ENCODE measurements at places on chromosomes 1 and 21.

DNA sequence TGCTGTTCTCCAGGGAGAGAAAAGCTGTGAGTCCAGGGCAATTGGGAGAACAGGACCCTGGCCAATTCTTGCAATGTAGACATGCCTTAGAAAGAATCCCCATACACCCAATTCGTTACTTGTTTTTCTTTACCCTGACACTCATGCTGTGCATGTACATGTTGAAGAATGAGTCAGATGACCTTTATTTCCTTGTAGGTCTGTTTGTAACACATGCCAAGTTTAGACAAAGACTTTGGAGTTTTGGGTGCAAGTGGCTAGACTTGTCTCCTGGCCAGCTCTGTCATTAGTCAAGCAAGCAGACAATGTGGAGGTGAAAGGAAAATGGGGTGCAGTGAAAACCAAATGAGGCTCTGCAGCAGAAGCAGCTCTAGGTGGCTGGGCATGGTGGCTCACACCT, 38.1 kb downstream of the GNPAT start:
- no peak for DNase-seq

- no peak for DNase-seq
Observed at GRCh38 chr1:150362721-150363425, 1.1 kb upstream of the RPRD2 start.

- DNase-seq = no peak
Observed at GRCh38 chr1:15017120-15017519, 136.4 kb upstream of the TMEM51 start.

DNA sequence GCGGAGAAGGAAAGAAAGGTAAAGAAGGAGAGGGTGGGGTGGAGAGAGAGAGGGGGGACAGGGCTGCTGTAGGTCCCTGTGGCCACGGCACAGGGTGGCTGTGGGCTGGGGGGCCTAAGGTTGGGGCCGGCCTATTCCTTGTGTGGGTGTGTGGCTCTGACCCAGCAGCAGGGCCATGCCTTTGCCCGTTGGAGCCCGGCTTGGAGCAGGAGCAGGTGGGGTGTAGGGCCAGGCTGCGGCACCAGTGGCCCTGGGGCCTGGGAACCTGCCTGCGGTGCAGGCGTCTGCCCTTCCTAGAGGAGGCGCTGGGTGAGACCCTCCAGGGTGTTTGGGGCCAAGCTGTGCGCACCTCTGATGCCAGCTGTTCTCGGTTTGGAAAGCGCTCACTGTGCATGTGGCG, 19.7 kb upstream of the SUMO3 start:
- no peak for DNase-seq

DNA sequence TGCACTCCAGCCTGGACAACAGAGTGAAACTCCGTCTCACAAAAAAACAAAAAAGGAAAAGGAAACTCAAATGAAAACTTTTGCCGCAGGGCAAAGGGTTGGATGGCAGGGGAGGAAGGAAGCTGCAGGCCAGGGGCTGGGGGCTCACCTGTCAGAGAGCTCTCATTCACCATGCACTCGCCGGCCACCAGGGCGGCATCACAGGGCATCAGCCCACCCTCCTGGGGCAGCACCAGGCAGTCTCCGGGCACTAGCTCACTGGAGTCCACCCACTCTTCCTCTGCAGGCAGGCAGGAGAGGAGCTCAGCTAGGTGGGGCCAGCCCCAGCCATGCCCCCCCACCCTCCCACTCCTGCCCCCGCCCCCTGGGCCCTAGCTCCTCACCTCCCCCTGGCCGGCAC, 11.9 kb downstream of the ATP13A2 start:
- no peak for DNase-seq

GRCh38 chr1:105172788-105173187, 1423.1 kb downstream of the AMY1C start:
- DNase-seq = no peak

- DNase-seq = no peak
Observed at GRCh38 chr1:164853146-164853545, 294.2 kb downstream of the PBX1 start.

DNA sequence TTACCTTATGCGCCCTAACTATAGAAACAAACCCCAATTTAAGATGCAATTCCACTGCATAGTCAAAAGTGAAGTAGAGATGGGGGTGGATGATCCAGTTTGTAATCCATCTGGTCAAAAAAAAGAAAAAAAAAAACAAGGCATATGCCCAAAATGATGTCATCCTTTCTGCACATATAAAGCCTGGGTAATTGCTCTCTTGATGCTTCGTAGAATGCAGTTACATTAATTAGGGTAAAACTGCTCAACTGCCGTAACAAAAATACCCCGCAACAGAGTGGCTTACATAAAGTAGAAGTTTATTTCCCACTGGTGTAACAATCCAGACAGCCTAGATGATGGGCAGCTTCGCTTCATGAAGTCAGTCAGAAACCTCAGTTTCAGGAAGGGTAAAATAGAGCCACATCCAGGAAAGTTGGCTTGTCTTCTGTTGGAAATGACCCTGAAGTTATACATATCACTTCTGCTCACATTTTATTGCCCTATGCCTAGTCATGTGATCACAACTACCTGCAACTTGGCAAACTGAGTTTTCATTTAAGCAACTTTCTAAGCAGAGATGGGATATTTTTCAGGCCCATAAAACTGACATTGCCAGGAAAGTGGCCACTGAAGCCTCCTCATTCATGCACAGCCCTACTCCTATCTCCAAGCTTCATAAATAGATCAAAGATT, 221.7 kb downstream of the C1orf94 start:
- no peak for DNase-seq

DNA sequence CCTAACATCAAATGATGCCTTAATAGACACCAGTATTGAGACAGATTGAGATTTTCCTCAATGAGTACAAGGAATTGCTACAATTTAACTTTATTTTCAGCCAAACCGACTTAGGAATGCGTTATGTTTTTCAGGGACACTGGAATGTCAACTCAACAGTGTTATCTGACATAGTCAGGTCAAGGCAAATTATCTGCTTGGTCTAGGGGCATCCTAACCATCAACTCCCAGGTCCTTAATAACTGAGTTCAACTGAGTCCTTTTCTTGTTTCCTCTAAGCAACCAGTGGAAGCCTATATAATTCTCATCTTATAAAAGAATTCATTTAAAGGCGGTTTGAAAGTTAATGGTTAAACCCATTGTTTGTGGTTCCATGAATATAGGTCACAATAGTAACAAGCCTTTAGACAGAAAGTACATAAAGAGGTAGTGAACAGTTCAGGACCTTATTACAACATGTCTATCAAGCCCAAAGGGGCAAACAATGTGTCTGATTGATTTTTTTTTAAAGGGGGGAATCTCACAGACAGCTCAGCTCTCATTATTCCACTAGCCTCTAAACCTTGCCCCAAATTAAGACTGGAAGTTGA, 32.3 kb upstream of the NR5A2 start:
- no peak for DNase-seq

DNA sequence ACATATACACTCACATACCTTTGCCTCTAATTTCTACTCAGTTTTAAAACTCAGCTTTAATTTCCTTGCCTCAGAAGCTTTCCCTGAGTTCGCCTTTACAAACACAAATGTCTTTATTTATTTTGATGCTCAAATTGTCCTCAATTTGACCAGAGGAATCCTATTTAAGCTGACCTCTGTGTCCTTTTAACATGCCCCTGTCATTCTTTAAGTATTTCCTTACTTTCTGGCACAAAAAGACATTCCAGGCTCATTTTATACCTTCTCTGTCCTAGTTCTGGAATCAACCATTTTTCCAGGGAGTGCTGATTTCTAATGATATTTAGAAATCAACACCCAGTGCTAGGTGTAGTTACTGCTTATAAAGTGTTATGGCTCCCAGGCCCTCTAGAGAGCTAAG, 82.5 kb downstream of the OSBPL9 start:
- no peak for DNase-seq

GRCh38 chr1:60984062-60984799, 98.1 kb upstream of the NFIA start:
- DNase-seq = no peak

DNA sequence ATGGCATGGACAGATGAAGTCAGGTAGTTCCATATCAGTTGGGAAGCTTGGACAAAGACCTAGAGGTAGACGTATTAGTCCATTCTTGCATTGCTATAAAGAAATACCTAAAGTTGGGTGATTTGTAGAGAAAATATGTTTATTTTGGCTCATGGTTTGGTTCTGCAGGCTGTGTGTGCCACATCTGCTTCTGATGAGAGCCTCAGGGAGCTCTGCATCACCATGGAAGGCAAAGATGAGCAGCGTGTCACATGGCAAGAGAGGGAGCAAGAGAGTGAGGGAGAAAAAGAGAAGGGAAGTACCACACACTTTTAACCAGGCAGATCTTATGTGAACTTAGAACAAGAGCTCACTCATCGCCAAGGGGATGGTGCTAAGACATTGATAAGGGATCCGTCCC, 9.0 kb downstream of the TSACC start:
- no peak for DNase-seq

DNA sequence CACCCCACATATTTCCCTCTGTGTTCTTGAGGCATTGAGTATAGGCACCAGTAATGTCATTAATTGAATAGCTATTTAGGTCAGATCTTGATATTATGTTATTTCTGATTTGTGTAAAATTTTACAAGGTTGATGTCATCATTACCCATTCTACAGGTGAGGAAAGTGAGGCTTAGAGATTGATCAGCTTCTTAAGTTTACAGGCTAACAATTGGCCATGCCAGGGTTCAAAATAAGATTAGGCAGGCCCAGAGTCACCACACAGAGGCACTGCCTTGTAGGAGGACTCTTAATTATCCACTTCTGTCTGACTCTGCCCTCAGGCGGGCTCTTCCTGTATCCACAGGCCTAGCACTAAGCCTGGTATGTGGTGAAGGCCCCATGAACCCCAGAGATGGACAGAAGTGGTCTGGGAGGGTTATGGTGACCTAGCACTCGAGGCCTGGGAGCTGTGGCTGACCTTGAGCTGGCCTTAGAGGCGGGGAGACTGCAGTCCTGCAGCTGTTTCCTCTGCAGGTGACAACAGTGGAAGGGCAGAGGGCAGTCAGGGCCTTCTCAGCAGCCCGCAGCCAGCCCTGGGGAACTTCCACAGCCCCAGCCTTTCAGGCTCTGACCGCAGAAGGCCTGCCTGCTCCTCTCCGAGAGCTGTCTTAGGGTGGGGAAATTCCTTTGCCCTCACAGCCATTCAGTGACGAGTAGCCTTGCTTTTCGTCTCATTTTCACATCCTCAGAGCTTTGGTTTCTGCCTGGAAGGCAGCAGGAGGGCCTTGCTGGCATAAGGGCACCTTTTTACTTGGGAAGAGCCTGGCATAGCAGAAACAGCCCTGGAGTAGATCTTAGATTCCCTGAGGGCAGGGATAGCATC, 12.2 kb downstream of the ZDHHC18 start:
- no peak for DNase-seq
